ENCODE measurements at places on chromosomes 6 and 20. TPM values are rescaled to one million over a fixed set of nuclear protein-coding genes. Genes with fewer than 3 reads are reported as not detected.

KCNQ5 gene
- 1.2 TPM for total RNA-seq

MDFI gene
- total RNA-seq, result 2.1 TPM

GCNT2 gene
- 53.4 TPM for total RNA-seq

SEC63 gene
- 31.4 TPM for total RNA-seq

ARMC12 gene
- 1.5 TPM for total RNA-seq

MAP3K5 gene
- total RNA-seq, result 25.9 TPM

GSTA3 gene
- total RNA-seq, result not detected

IL20RA gene
- 20.5 TPM for total RNA-seq

FAM209B gene
- total RNA-seq, result not detected

CST4 gene
- total RNA-seq, result not detected

ZNF512B gene
- 2.1 TPM for total RNA-seq

SYCP2 gene
- total RNA-seq, result 1.1 TPM

PGC gene
- not detected for total RNA-seq

MMP24 gene
- total RNA-seq, result 0.32 TPM

SLA2 gene
- total RNA-seq, result 2.6 TPM

FAM83C gene
- total RNA-seq, result 0.14 TPM

VGLL2 gene
- total RNA-seq, result not detected

PAQR8 gene
- 250 TPM for total RNA-seq

COL9A1 gene
- not detected for total RNA-seq
